ENCODE measurements at places on chromosomes 1 and 21. TPM values are rescaled to one million over a fixed set of nuclear protein-coding genes. Genes with fewer than 3 reads are reported as not detected.
A peak's percentile ranks its signal among the peaks of the same experiment; 100 is the strongest.

GRCh38 chr1:246454655-246455054, 52.4 kb downstream of the SMYD3 start:
- no peak overlapping the region for H3K4me3 ChIP-seq
- H3K27me3 ChIP-seq = no peaks in the 10 kb centered on the region
- no peaks in the 10 kb centered on the region for H3K36me3 ChIP-seq
- no peaks in the 10 kb centered on the region for H3K4me1 ChIP-seq
- DNase-seq = no peak

DNA sequence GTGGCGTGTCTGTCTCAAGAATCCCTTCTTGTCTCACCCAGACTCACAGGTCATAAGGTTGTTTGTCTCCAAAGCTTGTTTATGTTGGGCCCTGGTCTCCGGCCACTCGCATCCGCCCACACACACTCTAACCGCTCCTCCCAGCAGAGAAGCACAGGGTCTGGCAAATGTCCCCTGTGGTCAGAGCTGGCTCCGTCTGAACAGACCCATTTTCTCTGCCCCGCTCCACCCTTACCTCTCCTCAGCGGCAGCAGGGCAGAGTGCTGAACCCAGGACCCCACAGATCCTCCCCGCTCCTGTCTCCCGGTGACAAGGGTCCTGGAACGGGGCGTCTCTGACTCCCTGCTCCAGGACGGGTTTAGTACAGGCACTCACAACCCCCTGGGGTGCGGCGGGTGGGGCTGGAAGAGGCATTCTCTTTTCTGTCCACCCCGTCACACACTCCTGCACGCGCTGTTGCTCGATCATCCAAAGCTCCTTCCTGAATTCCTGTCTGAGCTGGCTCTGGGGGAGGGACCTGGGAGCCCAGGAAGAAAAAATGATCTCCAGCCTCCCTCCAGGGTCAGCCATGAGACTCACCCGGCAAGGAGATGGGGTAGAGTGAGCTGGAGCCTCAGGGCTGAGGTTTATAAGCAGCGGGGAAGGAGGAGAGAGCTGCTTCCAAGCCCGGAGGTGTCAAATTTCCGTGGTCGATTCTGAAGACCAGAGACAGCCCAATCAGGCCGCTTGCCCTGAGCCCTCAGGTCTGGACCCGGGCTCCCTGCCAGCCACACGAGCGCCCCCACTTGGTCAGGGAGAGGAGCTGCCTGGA, at the start of gene S100A13:
S100A13 (minus strand) TSS at position 602 of the 811 bp plus-strand sequence. CDS start 1,033 bp downstream, outside the sequence.
- H3K27ac ChIP-seq = no peak within 1 kb of the TSS
- H3K4me1 ChIP-seq = 0 out of 2 replicates have a peak, but pooled peaks cover 4% of the 10 kb centered on the region
- DNase-seq = peak; percentile 98
- peaks cover 11% of the 10 kb centered on the region for H3K36me3 ChIP-seq

DNA sequence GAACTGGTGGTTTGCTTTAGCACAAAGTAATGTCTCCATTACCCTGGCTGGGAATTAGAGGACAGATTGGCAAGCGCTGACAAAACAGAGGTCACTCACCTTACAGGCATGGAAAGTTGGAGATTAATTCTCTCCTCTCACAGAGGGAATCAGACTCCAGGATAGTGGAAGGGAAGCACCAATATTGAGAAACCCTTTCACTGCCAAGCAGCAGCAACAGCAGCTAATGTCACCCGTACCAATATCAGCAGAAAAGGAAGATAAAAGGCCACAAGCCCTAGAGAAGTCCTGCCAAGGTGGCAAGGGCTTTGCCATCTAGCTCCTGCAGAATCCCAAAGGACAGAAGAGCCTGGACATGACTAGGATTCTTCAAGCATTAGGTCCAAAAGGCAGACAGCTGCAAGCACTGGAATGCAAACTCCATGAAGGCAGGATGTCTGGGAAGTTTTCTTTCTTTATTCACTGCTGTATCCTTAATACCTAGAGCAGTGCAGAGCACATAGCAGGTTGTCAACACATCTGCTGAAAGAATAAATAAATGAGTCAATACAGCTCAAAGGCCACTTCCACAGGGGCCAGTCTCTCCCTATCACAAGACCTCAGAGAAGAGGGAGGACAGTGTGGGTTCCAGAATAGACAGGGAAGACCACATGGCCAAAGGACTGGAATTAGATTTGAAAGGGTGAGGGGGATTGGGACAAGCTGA, 57.2 kb downstream of the ERI3 start:
- no peak overlapping the region for H3K27ac ChIP-seq
- H3K4me1 ChIP-seq = no peaks in the 10 kb centered on the region
- no peaks in the 10 kb centered on the region for H3K27me3 ChIP-seq
- no peak for DNase-seq
- H3K36me3 ChIP-seq = peaks cover 25% of the 10 kb centered on the region

DNA sequence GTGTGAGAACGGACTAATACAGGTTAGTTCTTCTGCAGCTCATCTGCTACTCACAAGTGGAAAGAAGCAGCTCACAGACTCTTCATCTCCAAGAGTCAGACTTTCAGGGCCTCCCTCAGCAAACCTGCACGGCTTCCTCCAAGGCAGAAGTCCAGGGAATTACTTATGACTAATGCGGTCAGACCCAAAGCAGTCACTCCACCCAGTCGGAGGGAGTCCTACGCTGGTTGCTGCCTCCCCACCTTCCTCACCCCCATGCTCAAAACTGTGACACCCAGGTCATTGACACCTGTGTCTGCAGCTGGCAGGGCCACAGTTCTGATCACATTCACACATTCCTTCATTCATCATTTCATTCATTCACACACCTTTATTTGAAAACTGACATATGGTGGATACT, 38.4 kb upstream of the PRDM2 start:
- no peak overlapping the region for H3K27ac ChIP-seq
- no peak overlapping the region for H3K4me3 ChIP-seq
- no peaks in the 10 kb centered on the region for H3K4me1 ChIP-seq

- H3K27ac ChIP-seq = no peak overlapping the region
- DNase-seq = no peak
- no peaks in the 10 kb centered on the region for H3K36me3 ChIP-seq
- H3K4me1 ChIP-seq = no peaks in the 10 kb centered on the region
- no peaks in the 10 kb centered on the region for H3K27me3 ChIP-seq
- no peak overlapping the region for H3K4me3 ChIP-seq
These were observed 7.3 kb upstream of the TINAGL1 start for GRCh38 chr1:31568895-31569595.

GRCh38 chr21:35412231-35412630, 363.1 kb upstream of the RUNX1 start:
- DNase-seq = no peak
- H3K27ac ChIP-seq = no peak overlapping the region
- H3K4me1 ChIP-seq = peaks cover 5% of the 10 kb centered on the region
- H3K4me3 ChIP-seq = no peak overlapping the region
- no peaks in the 10 kb centered on the region for H3K36me3 ChIP-seq
- H3K27me3 ChIP-seq = no peaks in the 10 kb centered on the region

- H3K27ac ChIP-seq = no peak overlapping the region
- peaks cover 16% of the 10 kb centered on the region for H3K4me1 ChIP-seq
- H3K27me3 ChIP-seq = no peaks in the 10 kb centered on the region
- DNase-seq = no peak
- no peaks in the 10 kb centered on the region for H3K36me3 ChIP-seq
These were observed 8.8 kb upstream of the F3 start for GRCh38 chr1:94550396-94550795.

DNA sequence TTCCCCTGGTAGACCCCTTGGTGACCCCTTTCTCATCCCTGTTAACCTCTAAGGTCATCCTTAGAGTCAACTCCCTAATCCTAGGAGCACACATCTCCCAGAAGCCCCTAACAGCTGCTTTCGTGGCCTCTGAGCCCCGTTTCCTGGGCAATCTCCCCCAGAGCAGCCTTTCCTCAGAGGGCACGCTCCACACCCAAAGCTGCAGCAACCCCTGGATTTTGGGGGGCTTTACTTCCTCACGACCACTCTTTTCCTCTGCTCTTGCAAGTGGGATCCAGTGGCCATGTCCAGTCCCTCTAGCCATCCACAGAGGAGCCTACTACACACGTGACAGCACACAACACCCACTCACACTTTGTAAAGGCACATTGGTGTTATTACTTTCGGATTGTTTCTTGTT, 13.8 kb downstream of the ABCA4 start:
- no peak overlapping the region for H3K27ac ChIP-seq
- no peak overlapping the region for H3K4me3 ChIP-seq
- no peaks in the 10 kb centered on the region for H3K27me3 ChIP-seq
- H3K4me1 ChIP-seq = peaks cover 2% of the 10 kb centered on the region
- no peak for DNase-seq
- no peaks in the 10 kb centered on the region for H3K36me3 ChIP-seq

GRCh38 chr1:182301467-182302198, 90.0 kb downstream of the GLUL start:
- H3K4me1 ChIP-seq = no peaks in the 10 kb centered on the region
- H3K36me3 ChIP-seq = no peaks in the 10 kb centered on the region
- no peaks in the 10 kb centered on the region for H3K27me3 ChIP-seq
- no peak overlapping the region for H3K4me3 ChIP-seq

- H3K27ac ChIP-seq = no peak overlapping the region
- no peaks in the 10 kb centered on the region for H3K27me3 ChIP-seq
- no peaks in the 10 kb centered on the region for H3K4me1 ChIP-seq
- DNase-seq = no peak
- no peak overlapping the region for H3K4me3 ChIP-seq
- no peaks in the 10 kb centered on the region for H3K36me3 ChIP-seq
These were observed 475.4 kb upstream of the NR5A2 start for GRCh38 chr1:199551967-199552565.

GRCh38 chr21:45464309-45464708, 59.3 kb downstream of the COL18A1 start:
- H3K4me3 ChIP-seq = no peak overlapping the region
- no peaks in the 10 kb centered on the region for H3K27me3 ChIP-seq
- H3K27ac ChIP-seq = no peak overlapping the region
- peaks cover 52% of the 10 kb centered on the region for H3K36me3 ChIP-seq
- DNase-seq = no peak
- H3K4me1 ChIP-seq = no peaks in the 10 kb centered on the region

DNA sequence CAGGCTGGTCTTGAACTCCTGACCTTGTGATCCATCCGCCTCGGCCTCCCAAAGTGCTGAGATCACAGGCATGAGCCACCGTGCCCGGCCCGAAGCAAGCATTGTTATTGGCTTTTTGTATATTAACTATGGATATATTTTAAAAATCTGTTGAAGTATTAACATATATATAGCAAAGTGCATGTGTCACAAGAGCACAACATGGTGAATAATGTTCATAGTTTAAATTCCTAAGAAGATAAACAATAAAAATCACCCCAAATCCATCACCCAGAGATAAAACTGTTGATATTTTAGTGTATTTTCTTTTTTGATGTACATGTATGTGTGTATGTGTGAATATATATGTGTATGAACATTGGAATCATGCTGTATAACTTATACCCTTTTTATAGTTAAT, 9.1 kb upstream of the FOXE3 start:
- no peak overlapping the region for H3K4me3 ChIP-seq
- no peak for DNase-seq
- peaks cover 3% of the 10 kb centered on the region for H3K4me1 ChIP-seq
- H3K27ac ChIP-seq = no peak overlapping the region
- no peaks in the 10 kb centered on the region for H3K36me3 ChIP-seq

The TAL1 gene
- 0.04 TPM for total RNA-seq

The SLFNL1 gene
- not detected for total RNA-seq

The MATN1 gene
- not detected for total RNA-seq

The FAM131C gene
- 0.48 TPM for total RNA-seq

The MIA3 gene
- 55.2 TPM for total RNA-seq

The ERI3 gene
- 61.6 TPM for total RNA-seq

The KCNA2 gene
- total RNA-seq = 0.33 TPM

The DENND2C gene
- total RNA-seq = 3.4 TPM

The KRTAP7-1 gene
- not detected for total RNA-seq

Measured in H9 (cell line).